Fibroblast of villous mesenchyme (primary cell): ENCODE measurements at places on chromosomes 16 and 17. TPM values are rescaled to one million over a fixed set of nuclear protein-coding genes. Genes with fewer than 3 reads are reported as not detected.

PIRT gene
- not detected in 2 replicates for total RNA-seq

- no peak for DNase-seq
Observed at GRCh38 chr16:57388359-57389086, 16.0 kb upstream of the CCL17 start.

DNA sequence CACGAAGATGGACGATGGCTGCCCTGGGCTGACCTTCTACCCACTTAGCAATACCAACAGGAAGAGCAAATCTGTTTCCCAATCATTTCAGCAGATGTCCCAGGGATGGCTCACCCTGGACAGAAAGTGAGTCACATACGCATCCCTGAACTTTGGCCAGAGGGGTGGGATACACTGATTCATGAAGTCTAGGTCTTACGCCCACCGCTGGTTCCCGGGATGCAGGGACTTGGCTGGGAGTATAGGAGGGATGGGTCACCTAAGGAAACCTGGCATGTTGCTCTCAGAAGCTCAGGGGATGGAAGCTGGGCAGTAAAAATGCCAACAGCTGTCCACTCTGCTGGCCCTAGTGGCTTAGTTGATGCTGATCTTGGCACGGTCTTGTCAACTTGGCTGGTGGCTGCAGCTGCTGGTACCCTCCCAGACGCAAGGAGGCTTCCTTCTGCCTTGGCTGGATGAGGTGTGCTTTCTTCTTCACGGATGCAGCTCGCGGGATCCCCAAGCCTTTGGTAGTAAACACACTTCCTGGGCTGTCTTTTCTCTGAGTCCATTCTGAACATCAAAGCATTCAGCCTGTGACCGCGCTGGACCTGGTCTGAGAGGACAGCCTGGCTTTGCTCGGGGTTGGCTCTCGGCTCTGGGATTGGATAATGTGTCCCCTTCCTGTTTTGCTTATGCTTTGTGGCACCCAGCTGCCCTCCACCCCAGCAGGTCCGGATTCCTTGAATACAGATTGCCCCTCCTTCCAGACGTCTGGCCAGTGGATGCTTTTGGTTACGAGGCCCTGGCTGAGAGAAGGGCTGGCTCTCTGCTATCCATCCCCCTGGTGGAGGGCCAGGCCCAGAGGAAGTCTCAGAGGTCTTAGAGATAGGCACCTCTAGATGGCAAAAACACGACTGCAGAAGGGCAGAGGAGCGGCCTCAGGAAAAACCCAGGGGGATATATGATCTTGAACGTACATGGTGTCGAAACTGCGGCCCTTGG lies 71.5 kb downstream of the RAP1GAP2 start:
- peak; percentile 44 for DNase-seq

DNA sequence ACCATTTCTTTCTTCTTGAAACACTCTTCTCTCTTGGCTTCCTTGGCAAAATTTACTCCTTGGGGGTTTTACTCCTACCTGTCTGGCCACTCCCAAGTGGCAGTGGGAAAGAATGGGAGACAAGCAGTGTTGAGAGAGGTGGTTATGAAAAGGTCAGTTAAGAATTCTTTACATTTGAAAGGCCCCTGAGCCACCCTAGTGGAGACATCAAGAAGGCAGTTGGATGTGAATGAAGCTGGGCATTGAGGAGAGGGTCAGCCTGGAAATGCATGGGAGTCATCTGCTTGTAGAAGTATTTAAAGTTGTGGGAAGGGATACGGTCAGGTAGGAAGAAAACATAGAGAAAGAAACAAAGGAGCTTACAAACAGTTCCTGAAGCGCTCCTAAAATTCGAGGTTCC lies 42.3 kb upstream of the CCNF start:
- no peak for DNase-seq

DNA sequence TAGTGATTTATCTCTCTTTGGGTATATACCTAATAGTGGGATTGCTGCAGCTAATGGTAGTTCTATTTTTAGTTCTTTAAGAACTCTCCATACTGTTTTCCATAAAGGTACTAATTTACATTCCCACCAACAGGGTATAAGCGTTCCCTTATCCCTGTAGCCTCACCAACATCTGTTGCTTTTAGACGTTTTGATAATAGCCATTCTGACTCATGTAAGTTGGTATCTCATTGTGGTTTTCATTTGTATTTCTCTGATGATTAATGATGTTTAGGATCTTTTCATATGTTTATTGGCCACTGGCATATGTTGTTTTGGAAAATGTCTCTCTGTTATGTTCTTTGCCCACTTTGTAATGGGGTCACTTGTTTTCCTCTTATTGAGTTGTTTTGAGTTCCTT lies 88.5 kb upstream of the ZNF267 start:
- peak; percentile 7 for DNase-seq

- DNase-seq: no peak
Observed at GRCh38 chr17:17504341-17505140, 8.3 kb upstream of the RASD1 start.

DNA sequence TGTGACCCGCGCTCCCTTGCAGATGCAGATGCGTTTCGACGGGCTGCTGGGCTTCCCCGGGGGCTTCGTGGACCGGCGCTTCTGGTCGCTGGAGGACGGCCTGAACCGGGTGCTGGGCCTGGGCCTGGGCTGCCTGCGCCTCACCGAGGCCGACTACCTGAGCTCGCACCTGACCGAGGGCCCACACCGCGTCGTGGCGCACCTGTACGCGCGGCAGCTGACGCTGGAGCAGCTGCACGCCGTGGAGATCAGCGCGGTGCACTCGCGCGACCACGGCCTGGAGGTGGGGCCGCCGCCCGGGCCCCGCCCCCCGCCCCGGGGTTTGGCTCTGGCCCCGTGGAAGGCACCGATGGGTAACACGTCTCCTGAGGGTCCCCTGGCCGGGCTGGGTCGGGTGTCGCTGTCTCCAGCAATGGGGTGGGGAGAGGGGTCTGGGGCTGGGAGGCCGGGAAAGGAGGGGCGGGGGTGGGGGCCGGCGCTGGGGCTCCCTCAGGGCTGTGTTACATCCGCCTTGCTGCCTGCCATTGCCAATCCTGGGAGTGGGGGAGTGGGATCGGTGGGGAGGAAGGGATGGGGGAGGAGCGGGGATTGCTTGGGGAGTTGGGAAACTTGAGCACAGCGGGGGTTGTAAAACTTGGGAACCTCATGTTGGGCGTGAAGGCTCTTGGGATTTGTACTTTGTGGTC lies 737 bp downstream of the NUDT16L1 start:
- DNase-seq: peak; percentile 84

DNA sequence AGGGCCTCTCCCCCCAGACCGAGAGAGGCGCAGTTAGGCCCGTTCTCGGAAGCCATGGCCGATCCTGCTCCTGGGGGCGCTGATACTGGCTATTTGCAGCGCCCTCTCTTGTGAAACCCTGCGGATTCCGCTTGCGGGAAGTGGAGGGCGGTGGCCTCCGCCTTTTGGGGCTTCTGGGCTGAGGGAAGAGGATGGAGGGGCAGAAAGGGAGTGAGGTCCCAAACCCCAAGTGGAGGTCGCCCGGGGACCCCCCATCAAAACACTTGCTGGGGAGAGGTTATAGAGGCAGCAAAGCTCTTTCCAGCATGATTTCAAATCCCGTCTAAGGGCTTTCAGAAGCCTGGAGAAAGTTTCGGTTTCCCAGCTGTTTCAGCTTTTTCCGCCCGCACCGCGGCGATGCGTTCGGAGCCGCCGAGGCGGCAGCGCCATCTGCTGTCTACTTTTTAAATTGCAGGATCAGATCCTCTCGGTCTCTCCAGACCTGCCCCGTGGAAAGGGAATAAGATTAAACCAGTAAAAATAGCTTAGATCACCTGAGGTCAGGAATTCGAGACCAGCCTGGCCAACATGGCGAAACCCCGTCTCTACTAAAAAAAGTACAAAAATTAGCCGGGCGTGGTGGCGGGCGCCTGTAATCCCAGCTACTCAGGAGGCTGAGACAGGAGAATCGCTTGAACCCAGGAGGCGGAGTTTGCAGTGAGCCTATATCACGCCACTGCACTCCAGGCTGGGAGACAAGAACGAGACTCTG lies 15.8 kb downstream of the SNX20 start:
- DNase-seq: peak; percentile 68

- DNase-seq: no peak
Observed at GRCh38 chr16:57343221-57343620, 15.4 kb upstream of the CCL22 start.

SHCBP1 gene
- 15.8 and 31.5 TPM in 2 replicates for total RNA-seq

- no peak for DNase-seq
Observed at GRCh38 chr17:48455791-48456190, 25.8 kb upstream of the SKAP1 start.

GRCh38 chr17:40061609-40062038 lies 1.1 kb upstream of the THRA start:
- no peak for DNase-seq

DNA sequence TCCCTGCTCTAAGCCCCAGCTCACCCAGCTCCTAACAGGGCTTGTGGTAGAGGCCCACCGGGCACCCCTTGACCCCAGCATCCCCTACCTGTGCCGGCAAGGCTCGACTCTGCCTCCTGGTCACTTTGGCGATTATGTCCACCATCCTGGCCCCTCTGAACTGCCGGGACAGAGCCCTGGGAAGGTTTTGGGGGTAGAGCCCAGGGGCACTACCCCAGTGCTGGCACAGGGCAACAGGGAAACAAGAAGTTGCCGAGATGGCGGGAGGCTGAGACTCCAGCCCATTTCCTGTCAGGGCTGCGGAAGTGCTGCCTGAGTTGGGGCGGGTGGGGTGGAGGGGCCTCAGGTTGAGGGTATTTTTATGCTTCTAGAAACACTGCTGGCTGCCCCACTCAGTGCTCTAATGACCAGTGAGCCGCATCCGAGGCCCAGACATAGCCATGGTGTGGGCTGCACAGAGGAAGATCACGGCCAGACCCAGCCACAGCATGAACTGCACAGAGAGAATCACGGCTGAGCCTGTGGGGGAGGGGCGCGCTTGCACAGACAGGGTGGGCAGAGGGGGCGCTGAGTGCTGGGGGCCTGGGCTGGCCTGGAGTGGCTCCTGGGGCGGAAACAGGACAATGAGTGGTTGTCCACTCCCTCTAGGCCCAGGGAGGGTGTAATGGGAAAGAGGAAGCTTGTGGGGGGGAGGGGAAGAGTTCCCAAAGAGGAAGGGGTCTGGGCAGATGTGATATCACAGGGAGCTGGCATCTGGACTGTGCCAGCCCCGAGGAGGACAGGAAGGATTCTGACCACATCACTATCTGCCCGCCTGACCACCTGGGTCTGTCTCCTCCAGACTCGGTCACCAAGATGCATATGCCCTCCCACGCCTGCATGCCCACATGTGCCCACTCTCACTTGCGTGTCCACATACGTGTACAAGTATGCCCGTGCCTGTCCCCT lies 22.3 kb downstream of the ARHGAP27 start:
- no peak for DNase-seq

TEDC2 gene
- 6.9 and 8.4 TPM in 2 replicates for total RNA-seq
